Effector CD8-positive, alpha-beta T cell (primary cell): ENCODE measurements at places on chromosomes 4 and X.

- no peak for DNase-seq
Measured at GRCh38 chrX:134654398-134655012, 3.8 kb downstream of the PLAC1 start.

DNA sequence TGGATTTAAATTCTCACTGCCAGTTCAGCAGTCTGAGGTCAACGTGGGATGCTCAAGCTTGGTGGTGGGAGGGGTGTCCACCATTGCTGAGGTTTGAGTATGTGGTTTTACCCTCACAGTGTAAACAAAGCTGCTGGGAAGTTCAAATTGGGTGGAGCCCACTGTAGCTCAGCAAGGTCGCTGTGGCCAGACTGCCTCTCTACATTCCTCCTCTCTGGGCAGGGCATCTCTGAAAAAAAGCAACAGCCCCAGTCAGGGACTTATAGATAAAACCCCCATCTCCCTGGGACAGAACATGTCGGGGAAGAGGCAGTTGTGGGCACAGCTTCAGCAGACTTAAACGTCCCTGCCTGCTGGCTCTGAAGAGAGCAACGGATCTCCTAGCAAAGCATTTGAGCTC is 14.9 kb upstream of the RRAGB start:
- no peak for DNase-seq

DNA sequence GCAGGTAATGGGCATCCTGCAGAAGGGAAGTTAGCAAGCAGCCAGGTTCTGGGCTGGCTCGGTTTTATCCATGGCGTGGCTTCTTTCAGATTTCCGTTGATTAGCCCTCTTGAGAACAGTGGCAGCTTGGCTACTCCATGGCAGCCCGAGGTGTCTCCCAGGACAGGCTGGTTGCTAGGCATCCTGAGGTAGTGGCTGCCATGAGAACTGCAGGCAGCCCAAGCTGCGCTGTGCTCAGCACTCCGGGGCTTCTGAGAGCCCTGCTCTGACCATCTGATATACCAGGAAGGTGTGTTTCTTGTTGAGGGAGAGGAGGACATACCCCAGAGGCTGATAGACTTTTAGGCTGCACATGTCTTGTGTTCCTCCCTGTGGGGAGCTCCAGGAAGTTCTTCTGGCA is 253.4 kb upstream of the CASK start:
- DNase-seq = no peak

GRCh38 chrX:107823456-107823855 is 2.2 kb upstream of the MID2 start:
- no peak for DNase-seq

GRCh38 chr4:8525383-8526120 is 54.6 kb upstream of the GPR78 start:
- no peak for DNase-seq

- DNase-seq = no peak
Measured at GRCh38 chr4:111070390-111070789, 447.5 kb upstream of the PITX2 start.

GRCh38 chrX:83658731-83659130 is 150.6 kb downstream of the POU3F4 start:
- no peak for DNase-seq

- DNase-seq = no peak
Measured at GRCh38 chrX:34656842-34657725, at the start of gene TMEM47. Gene TMEM47, minus strand, starts transcription at chrX:34657285. Its CDS starts 256 bp downstream, at chrX:34657029.

DNA sequence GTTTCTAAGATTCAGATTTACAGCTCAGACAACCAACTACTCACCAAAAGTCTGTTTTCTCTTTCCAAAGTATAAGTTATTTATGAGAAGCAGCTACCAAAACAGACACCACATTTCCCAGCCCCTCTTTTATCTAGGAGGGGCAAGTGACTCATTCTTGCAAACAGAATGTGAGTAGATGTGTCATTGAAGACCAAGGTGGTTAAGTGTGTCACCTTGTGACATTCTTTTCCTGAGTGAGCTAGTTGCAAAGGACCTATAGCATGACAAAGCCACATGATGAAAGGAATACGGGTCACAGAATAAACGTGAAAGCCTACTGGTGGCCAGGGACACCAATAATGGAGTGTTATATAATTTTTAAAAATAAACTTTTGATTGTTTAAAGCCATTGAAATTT is 50.0 kb downstream of the SLC7A11 start:
- DNase-seq = no peak
